IMR-90 (cell line): ENCODE measurements at places on chromosomes 2 and 18.

DNA sequence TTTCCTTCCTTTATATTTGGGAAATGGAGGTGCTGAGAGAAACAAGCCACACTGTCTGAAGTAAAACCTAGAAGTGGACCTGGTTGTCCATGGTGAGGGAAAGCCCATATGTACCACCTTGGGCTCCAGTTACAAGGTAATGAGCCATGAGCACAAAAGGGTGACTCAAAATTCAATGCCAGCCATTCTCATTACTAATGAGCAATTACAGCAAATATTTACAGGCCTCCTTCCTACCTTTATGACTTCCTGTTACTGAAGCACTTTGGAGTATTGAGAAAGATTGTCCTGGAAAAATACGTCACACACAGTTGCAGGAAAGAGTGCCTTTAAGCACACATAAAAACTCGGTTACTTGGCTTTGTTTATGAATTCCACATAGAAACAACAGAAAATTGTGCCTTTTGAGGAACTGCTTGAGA is 9.1 kb downstream of the EPAS1 start:
- peak; percentile 37 for DNase-seq

GRCh38 chr18:31977270-31977872 is 34.4 kb upstream of the TRAPPC8 start:
- DNase-seq: peak; percentile 54

DNA sequence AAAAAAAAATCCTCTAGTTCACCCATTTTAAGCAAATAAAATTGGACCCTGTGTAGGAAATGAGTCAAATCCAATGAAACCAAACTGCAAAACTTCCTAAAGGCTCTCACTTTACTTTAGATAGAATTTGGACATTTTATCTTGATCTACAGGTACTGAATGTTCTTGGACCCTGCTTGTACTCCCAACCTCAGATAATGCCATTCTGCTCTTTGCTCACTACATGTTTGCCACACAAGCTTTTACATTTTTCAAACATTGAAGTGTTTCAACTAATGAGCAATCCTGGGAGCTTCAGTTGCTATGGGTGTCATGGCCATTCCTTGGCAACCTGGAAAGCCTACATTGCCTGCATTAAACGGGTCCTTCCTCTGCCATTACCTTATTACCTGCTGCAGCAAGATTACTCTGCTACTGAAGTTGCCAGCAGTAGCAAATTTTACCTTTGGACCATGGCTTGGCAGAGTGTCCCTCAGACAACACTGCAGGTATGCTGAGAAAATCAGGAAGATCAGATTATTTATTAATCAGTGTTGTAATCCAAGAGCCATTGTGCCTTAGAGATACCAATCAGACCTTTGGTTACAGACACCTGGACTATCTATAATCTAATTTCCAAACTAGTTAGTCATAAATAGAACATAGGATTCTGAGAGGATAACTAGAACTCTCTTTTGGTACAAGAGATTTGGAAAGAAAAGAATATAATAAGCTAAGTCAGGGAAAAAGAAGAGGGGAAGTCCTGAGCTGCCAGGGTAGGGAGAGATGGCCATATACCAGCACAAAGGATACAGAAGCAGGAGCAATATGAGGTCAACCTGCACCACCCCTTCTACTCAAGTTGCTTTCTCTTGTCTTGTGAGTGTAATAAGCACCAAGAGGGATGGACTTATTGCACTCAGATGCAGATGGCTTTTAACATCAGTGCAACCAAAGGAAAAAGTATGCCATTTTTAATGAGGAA is 293.3 kb upstream of the TFPI start:
- DNase-seq: no peak

GRCh38 chr2:20994130-20994529 is 49.7 kb downstream of the APOB start:
- no peak for DNase-seq

DNA sequence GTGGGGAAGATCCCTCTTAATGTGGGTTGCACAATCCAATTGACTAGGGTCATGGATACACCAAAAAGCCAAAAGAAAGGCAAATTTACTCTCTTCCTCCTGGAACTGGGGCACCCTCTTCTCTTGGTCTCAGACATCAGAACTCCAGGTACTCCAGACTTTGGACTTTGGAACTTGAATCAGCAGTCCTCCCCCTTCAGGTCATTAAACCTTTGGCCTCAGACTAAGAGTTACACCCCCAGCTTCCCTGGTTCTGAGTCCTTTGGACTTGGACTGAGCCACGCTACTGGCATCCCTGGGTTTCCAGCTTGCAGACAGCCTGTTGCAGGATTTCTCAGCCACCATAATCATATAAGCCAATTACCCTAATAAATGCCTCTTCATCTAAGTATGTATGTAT is 50.8 kb upstream of the KIF5C start:
- DNase-seq: no peak

- DNase-seq: no peak
These were observed 19.5 kb downstream of the CNOT11 start for GRCh38 chr2:101272045-101272784.

- no peak for DNase-seq
These were observed 36.5 kb upstream of the TFCP2L1 start for GRCh38 chr2:121321476-121321875.
